ENCODE measurements at places on chromosomes 2 and 18.

DNA sequence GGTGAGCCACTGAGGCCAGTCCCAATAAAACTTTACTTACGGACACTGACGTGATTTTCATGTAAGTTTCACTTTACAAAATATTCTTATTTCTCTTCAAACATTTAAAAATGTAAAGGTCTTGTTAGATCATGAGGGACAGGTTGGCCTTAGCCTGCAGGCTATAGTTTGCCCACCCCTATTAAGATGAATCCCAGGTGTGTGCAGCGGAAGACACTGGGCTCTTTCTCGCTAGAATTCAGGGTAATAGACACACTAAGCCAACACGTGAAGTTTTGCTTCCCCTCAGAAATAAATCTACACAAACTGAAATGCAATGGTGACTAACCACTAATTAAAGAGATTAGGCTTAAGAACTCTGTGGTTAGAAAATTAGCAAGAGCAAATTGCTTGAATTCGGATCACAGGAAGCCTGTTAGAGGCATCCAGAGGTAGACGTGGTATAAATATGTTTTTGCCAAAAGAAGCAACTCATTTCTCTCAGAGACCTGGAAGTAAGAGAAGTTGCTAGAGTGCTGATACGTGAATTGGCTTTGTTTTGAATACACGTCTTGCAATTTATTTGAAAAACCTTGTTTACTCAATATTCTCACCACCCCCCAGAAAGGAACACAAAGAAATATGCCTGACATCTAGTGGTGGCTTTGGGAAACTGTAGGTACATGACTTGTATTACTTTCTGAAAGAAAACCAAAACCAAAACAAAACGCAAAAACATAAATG is 151.6 kb downstream of the DTNB start:
- DNase-seq: no peak

DNA sequence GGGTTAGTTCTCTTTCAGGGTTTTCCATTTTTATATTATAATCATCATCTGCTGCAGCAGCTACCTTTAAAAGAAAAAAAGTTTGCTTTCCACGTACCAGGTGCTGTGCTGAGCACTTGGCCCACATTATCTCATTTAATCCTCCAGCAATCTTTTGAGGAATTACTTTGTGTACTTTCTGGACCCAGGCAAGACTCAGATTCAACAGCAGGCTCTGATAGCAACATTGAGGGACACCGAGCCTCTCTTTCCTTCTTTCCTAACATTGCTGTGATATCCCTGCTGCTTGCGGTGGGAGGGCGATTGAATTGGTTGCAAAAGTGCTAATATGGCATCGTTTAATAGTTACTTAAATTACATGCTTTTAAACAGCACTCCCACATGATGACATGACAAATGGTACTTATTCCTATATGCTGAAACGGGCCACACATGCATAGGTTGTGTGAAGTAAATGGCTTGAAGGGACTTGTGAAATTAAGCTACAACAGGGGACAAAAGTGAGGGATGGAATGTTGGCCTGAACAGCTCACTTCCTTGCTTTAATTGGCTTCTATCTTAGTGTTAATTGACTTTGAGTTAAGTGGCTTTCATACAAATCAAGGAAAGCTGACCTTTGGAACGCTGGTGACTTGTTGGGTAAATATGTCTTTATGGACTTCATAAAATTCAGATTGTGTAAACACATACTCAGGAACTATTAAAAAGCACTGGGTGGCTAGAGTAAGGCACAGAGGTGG is 21.2 kb downstream of the SPRED2 start:
- DNase-seq: no peak

- no peak for DNase-seq
Measured at GRCh38 chr18:58223717-58224424, 179.8 kb downstream of the NEDD4L start.

DNA sequence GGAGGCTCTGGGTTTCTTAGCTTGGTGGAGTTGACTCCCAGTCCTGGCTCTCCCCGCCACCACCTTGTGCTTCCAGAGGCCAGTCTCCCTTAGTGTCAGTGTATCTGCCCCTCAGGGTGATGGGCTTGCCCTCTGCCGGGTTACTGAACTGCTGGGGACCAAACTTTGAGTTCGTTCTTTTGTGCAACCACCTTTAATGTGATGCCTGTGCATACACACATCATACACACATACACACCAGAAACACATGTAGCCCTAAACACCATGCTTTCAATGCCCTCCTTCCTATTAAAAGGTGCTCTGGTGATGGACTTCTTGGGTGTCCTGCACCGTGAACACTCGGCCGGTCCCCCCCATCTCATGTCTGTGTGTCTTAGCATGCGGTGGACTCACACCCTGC is 315.1 kb upstream of the EPAS1 start:
- DNase-seq: no peak

DNA sequence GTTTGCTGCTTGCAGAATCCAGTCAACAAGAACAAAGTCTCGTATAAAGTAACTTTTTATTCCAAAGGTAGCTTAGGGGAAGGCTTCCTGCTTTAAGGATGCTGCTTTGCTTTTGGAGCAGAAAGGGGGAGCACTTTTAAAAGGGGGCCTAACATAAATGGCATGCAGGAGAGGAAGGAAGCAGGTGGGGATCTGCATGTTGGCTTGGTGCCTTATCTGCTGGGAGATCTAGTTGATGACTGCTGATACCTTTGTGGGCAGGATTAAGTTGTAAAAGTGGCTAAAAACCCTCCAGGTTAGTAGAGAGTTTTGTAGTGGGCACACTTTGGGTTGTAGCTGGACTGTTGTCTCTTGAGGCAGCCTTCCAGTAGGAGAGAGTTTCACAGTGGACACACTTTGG is 22.5 kb downstream of the UBR3 start:
- DNase-seq: no peak

DNA sequence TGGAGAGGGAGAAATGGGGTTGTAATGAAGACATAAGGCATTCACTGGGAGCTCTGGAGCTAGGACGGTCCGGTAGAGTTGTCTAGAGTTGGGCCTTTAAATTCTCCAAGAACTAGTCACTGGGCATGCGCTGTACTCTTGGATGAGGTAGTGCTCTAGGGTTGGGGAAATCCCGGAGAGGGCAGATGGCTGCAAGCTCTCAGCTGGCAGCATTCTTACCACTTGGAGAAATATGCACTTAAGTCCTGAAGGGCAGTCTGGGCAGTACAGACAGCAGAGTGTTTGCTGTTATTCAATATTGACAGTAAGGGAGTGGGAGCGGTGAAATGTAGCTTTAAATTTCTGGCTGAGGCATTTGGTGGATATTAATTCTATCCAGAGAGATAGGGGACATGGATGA is 214.6 kb downstream of the RDH14 start:
- DNase-seq: no peak

DNA sequence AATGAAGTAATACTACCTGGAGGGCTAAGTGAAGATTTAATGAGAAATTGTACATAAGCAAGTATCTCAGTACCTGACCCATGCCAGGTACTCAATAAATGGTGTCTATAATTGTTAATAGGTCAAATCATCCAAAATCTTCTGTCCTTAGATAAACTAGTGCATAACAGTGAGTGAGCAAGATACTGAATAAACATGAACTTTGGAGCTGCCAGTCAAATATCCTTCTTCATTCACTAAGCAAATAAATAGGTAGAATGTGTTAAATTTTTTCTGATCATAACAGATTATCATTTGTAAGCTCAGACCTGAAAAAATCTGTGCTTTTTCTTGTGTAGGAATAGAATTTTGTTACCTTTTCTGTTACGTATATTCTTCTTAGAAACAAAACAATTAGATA is 39.6 kb downstream of the RAB3GAP1 start:
- no peak for DNase-seq

GRCh38 chr18:12317664-12318333 is 9.8 kb downstream of the TUBB6 start:
- DNase-seq: no peak

- DNase-seq: peak; percentile 49
Measured at GRCh38 chr2:20456116-20456571, 9.3 kb downstream of the RHOB start.

GRCh38 chr2:128818248-128818647 is 499.6 kb upstream of the HS6ST1 start:
- no peak for DNase-seq

DNA sequence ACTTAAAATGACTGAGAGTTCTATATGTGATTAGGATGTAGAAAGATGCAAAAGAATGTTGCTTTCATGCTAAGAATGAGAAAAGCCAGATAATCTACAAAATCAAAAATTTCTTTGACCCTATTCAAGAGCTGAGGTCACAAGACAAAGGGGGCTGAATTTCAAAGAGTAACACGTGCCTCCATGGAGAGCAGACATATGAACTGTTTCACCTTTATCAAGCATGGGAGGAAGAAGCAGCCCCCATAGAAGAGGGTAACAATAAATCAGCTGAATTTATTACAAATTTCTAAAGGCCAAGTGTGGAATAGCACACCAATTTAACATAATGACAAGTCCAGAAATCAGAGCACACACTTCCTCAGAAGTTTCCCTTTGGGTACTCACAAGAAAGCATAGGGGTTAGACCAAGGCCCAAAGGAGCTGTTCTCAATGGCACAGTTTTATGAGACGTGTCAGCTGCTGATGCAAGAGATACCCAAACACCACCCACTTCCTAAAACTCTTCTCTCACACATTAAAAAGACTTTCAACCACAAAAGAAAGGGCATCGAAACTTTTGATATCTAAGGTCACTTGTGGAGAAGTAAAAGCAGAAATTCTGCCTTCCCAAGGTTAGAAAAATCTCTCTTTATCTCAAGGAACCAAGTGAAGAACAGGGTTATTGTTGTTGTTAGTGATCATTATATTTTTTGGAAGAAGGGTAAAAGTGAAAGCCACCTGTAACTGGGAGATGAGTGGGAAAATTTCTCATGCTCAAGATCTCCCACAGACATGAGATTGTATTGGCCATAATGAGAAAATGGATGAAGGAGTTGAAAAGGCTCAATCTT is 950.1 kb downstream of the TRIB2 start:
- DNase-seq: no peak

DNA sequence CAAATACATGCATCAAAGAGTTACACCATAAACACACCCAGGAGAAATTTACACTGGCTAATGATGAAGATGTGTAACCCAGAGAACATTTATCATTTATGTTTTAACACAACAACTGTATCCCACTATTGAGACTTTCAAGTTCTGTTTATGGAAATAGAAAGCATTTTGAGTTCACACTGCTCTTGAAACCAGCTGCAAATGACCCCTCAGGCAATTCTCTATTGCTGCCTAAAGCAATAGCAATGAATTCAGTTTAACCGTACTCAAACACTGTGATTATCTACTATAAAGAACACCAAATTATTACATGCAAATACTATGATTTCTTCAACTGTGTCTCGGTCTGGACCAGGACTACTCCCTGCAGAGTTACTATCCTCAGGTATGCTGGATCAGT is 452.7 kb upstream of the NRXN1 start:
- no peak for DNase-seq

GRCh38 chr18:34121200-34121721 is 103.5 kb downstream of the NOL4 start:
- no peak for DNase-seq

DNA sequence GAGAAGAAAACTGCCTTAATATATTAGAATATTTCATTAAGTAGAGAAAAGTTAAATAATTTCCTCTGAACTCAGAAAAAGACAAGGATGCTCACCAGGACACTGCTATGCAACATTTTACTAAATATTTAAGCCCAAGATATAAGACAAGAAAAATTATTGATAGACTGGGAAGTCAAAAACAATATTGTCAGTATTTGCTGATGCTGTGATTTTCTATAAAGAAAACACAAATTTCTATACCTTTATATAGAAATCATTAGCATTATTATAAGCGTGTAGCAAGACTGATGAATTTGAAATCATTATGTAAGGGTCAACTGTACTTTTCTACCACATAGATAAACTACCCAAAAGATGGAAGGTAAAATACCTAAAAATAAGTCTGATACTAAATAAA is 451.0 kb downstream of the RNF144A start:
- no peak for DNase-seq

- DNase-seq: peak; percentile 63
Measured at GRCh38 chr2:234708091-234708683, 211.3 kb upstream of the ARL4C start.

DNA sequence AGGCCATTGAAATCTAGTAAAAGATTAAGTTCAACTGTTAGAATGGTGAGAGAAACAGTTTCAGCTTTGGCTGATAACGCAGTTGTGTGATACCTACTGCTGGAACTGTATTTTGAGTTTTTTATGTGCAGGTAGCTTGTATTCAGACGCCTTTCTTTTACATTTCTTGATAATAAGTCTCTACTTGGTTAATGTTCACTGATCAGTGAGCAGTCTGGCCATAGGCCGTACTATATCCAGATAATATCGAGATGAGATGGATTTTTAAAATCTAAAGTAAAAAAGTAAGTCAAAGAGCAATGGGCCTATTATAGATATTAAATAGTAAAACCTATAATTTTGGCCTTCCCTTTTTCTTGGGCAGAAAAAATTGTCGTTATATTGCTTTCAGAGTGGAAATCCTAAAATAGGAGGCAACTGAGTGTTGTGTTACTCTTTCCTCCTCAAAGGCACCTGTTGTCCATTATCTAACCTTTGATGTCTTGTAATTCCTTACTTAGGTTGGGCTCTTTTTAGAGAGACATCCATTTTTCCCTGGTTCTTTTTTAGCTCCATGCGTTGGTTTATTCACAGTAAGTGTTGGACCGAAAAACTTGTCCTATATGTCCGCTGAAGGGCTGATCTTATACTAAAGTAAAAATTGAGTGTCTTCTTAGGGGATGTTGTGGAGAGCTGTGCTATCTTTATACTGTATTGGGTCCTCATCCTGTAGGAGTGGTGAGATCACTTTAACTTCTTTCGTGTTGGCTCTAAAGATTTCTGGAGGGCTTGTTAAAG is 1.7 kb downstream of the EML4 start:
- no peak for DNase-seq

- no peak for DNase-seq
Measured at GRCh38 chr2:28447943-28448792, 47.7 kb upstream of the PLB1 start.

GRCh38 chr2:202423139-202423538 is 47.0 kb downstream of the BMPR2 start:
- DNase-seq: no peak

- DNase-seq: no peak
Measured at GRCh38 chr2:236743039-236743920, 173.7 kb downstream of the ACKR3 start.

- DNase-seq: no peak
Measured at GRCh38 chr2:149703281-149703680, 115.7 kb upstream of the MMADHC start.

GRCh38 chr18:39260565-39260964 is 1695.0 kb upstream of the CELF4 start:
- no peak for DNase-seq

GRCh38 chr2:134307334-134307733 is 53.5 kb downstream of the MGAT5 start:
- DNase-seq: no peak

GRCh38 chr18:64115881-64116280 is 33.0 kb downstream of the LINC00305 start:
- DNase-seq: no peak

GRCh38 chr2:14951569-14952285 is 319.2 kb downstream of the LRATD1 start:
- no peak for DNase-seq

DNA sequence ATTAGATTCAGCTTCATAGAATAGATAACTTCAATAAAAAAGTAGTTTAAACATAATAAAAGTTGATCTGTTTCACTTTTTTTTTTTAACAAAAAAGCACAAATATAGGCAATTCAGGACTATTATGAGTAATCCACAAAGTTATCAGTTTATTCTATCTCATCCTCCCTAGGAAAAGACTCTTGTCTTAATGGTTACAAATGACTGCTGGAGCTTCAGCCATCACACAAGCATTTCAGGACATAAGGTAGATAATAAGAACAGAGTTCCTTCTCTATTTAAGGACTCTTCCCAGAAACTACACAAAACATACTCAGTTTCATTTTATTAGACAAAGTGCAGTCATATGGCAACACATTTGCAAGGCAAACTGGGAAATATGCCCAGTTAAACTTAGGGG is 357.6 kb upstream of the SETBP1 start:
- DNase-seq: no peak

Measured in lower leg skin (tissue), 4 donors.